ENCODE measurements at places on chromosomes 12 and 14.
A peak's percentile ranks its signal among the peaks of the same experiment; 100 is the strongest.

DNA sequence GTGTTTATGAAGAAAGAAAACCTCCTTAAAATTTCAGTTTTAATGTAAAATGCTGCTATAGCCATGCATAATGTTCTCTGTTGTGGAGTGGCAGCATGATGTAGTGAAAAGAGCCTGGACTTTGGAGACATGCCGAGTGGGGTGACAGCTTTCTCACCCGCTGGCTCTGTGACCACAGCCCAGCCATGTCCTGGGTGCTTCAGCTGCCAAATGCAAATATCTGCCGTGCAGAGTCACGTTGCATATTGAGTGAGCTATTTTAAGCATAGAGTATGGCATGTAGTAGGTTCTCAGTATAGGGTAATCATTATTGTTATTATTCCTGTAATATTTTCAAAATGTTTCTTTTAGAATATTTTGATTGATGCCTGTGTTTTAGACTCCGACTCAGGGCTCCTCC, 15.5 kb upstream of the TCTN2 start:
- no peak overlapping the region for H3K27ac ChIP-seq
- H3K27me3 ChIP-seq: no peaks in the 10 kb centered on the region
- no peak overlapping the region for H3K4me3 ChIP-seq
- no peak for DNase-seq
- H3K4me1 ChIP-seq: no peaks in the 10 kb centered on the region

DNA sequence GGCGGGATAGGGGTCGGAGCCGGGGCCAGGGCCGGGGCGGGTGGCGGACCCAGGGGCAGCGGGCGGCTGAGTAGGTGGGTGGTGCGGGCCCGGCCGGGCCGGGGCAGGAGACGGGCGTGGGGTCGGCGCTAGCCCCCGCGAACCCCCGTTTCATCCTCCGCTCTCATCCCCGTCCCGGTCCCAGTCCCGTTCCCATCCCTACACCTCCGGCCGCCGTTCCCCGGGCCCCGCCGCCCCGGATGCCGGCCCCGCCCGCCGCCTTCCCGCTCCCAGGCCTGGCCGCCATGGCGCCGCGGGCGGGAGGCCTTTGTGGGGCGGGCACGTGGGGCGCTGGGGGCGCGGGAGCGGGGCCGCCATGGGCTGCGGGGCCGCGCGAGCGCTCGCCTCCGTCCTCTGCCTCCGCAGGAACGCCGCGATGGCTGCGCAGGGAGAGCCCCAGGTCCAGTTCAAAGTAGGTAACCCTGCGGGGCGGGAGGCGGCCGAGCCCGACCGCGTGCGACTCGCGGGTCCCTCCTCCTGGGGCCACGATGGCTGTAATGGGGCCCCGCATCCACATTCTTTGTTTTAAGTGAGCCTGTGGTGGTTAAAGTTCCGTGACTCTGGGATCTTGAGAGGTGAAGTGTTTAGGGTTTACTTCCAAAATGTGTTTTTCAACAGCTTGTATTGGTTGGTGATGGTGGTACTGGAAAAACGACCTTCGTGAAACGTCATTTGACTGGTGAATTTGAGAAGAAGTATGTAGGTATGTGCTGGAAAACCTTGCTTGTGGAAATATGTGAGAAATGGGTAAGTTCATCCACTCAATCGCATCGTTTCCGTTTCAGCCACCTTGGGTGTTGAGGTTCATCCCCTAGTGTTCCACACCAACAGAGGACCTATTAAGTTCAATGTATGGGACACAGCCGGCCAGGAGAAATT, 572 bp downstream of the RAN start:
- H3K27ac ChIP-seq: peak overlapping the region; percentile 93
- H3K36me3 ChIP-seq: peaks cover 9% of the 10 kb centered on the region
- no peaks in the 10 kb centered on the region for H3K27me3 ChIP-seq
- peaks cover 68% of the 10 kb centered on the region for H3K4me1 ChIP-seq
- H3K4me3 ChIP-seq: peak overlapping the region; percentile 90
- no peak for DNase-seq

GRCh38 chr12:81819991-81820633, 61.0 kb upstream of the PPFIA2 start:
- H3K27me3 ChIP-seq: no peaks in the 10 kb centered on the region
- H3K36me3 ChIP-seq: no peaks in the 10 kb centered on the region
- no peak overlapping the region for H3K27ac ChIP-seq

- peaks cover 3% of the 10 kb centered on the region for H3K4me1 ChIP-seq
- no peaks in the 10 kb centered on the region for H3K36me3 ChIP-seq
- no peak for DNase-seq
- no peak overlapping the region for H3K4me3 ChIP-seq
- H3K27ac ChIP-seq: no peak overlapping the region
These were observed 67.6 kb downstream of the POLR3B start for GRCh38 chr12:106425061-106425702.

- no peaks in the 10 kb centered on the region for H3K4me1 ChIP-seq
- no peak overlapping the region for H3K27ac ChIP-seq
- peaks cover 9% of the 10 kb centered on the region for H3K36me3 ChIP-seq
- no peak overlapping the region for H3K4me3 ChIP-seq
- DNase-seq: peak; percentile 35
- no peaks in the 10 kb centered on the region for H3K27me3 ChIP-seq
These were observed 15.0 kb downstream of the MDM1 start for GRCh38 chr12:68317047-68317667.

DNA sequence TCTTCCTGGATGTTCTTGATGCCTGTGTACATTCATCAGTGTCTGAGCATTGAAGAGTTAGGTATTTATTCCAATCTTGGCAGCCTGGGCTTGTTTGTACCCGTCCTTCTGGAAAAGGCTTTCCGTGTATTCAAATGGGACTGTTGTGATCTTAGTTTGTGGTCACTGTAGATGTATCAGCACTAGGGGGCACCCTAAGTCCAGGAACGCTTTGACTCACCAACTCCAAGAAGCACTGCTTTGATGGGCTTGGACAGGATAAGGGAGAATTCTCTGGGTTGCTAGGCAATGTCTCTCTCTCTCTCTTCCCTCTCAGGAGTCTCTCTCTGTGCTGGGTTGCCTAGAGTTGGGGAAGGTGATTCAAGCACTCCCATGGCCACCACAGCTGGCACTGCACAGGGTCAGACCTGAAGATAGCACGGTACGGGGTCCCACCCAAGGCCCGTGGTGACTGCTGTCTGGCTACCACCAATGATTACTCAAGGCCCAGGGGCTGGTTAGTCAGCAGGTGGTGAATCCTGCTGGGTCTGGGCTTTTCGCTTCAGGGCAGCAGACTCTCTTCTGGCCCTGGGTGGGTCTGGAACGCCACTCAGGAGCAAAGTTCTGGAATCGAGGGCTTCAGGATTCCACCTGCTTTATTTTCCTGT, 211.1 kb upstream of the RGS6 start:
- H3K27ac ChIP-seq: no peak overlapping the region
- H3K4me1 ChIP-seq: no peaks in the 10 kb centered on the region
- no peak for DNase-seq
- H3K36me3 ChIP-seq: peaks cover 30% of the 10 kb centered on the region
- no peaks in the 10 kb centered on the region for H3K27me3 ChIP-seq
- H3K4me3 ChIP-seq: no peak overlapping the region

GRCh38 chr12:127293507-127294310, 973.3 kb upstream of the TMEM132C start:
- H3K27me3 ChIP-seq: no peaks in the 10 kb centered on the region
- H3K27ac ChIP-seq: no peak overlapping the region
- no peaks in the 10 kb centered on the region for H3K36me3 ChIP-seq
- DNase-seq: peak; percentile 18

- peak overlapping the region; percentile 99 for H3K27ac ChIP-seq
- no peaks in the 10 kb centered on the region for H3K27me3 ChIP-seq
- H3K36me3 ChIP-seq: peaks cover 56% of the 10 kb centered on the region
- peaks cover 51% of the 10 kb centered on the region for H3K4me1 ChIP-seq
- peak overlapping the region; percentile 100 for H3K4me3 ChIP-seq
These were observed 1.3 kb downstream of the AHSA1 start for GRCh38 chr14:77459072-77459723.

- H3K27me3 ChIP-seq: peaks cover 6% of the 10 kb centered on the region
- peaks cover 3% of the 10 kb centered on the region for H3K4me1 ChIP-seq
- H3K27ac ChIP-seq: no peak overlapping the region
- no peaks in the 10 kb centered on the region for H3K36me3 ChIP-seq
These were observed 42.1 kb upstream of the CTDSP2 start for GRCh38 chr12:57888409-57889157.

GRCh38 chr12:71958993-71959578, 20.4 kb downstream of the TPH2 start:
- no peak for DNase-seq
- H3K27me3 ChIP-seq: peaks cover 23% of the 10 kb centered on the region
- no peaks in the 10 kb centered on the region for H3K4me1 ChIP-seq
- no peak overlapping the region for H3K27ac ChIP-seq
- H3K36me3 ChIP-seq: no peaks in the 10 kb centered on the region
- no peak overlapping the region for H3K4me3 ChIP-seq
